Stimulated activated CD4-positive, alpha-beta T cell treated with anti-CD3 and anti-CD28 coated beads, Interleukin-15, amount 100 ng/mL, for 1 hour (primary cell): ENCODE measurements at places on chromosomes 11 and 22.

DNA sequence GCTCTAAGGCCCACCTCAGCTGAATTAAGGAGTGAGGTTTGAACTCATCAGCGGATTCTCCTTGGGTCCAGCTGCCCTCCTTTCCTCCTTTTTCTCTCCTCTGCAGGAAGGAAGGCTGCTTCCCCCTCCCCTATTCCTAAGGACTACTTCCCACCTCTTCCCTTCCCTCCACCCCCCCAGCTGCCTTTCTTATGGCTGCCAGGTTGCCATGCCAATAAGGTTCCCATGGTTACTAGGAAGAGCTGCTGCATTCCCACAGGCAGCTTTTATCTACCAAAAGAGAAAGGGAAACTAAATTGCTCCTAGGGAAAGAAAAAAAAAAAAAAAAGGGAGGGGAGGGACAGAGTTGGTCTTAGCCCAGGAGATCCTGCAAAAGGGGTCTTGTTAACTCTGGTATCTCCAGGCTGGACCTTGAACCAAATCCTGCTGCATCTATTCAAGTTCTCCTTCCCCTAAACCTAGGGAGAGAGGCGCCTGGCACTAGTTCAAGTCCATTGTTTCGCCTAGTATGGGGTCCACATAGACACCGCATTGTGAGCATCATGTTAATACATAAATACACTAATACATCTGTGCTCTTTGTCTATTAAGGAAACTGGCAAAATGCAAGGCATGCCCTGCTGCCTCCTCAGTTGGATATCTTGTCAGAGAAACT, 21.2 kb upstream of the FEZ1 start:
- no peak for DNase-seq

DNA sequence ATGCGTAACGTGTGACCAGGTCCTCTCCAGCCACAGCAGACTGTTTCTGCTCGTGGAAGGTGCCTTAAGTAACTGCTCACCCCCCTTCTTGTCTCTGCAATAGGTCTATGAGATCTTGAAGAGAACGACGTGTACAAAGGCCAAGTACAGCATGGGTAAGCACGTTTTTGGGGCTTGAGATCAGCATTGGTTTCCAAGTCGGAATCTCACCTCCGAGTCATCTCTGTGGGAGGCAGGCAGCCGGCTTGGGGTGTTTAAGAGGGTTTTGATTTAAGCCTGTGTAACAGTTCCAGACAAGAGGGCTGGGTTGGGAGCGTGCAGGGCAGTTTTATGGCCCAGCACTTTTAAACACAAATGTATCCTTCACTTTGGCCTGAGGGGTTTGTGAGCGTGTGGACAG, 30.1 kb downstream of the ANO1 start:
- no peak for DNase-seq

DNA sequence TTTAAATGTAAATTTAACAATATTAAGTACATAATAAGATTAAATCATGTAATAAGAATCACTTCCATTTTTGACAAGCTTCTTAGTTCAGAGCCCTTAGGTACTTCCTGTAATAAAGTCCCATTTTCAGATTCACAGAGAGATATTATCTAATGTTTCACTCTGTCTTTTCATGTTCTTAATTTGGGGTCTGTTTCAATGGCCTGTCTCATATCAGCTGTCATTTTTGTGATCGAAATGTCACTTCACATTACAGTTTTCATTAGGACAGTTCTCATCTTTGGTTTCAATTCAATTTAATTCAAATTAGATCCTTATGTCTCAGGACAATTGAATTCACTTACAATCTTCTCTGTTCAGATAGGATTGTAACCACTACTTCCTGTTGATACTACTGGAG, 22.6 kb upstream of the OLFML1 start:
- DNase-seq: no peak

DNA sequence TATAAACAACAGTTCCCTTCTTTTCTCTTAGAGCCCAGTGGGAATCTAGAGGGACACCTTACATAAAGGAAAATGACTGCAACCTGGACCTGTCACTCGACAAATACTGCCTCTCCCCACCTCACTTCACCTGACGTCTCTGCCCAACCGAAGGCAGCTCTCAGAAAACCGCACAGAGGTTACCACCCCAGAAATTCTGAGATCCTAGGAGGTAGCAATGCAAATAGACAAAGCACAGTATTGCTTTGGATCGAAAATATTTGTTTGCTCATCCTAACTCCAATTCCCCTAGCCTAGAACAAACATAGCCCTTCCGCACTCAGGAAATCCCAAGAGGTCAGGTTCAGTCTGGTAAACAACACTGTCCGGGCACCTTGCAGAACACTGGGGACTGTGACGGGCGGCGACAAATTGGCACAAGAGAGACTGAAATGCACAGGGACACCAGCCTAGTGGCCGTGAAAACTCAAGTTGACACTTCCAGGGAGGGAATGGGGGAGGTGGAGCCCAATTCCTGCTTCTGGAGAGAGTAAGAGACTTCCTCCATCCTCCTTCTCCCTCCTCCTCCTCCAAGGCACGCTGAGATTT, 420 bp upstream of the TRIM44 start:
- DNase-seq: no peak

DNA sequence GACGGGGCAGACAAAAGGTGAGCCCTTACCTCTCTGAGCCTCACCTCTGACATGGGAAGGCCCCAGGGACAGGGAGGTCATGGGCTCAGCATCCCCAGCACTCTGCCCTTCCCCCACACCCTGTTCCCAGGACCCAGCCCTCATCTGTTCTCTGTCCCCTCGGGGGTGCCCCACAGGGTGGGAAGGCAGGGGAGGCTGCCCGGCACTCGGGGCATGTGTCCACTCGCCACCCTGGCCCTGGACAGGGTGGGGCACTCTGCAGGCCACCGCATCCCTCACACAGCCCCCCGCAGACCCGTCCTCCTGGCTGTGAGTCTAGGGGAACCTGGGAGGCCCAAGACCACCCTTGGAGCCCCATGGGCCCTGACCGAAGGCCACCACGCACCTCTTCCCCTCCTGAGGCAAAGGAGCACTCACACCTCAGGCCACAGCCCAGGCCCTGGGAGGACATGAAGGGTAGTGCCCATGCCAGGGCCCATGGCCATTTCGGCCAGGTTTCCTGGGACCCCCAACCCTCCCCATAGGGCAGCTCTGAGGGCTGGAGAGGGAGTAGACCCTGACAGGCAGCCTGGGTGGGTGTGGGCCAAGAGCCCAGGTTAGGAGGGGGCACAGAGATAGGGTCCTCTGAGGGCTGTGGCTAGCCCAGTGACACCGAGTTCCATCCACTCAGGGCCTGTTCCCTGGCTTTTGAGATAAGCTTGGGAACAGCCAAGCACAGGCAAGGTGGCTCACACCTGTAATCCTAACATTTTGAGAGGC, 193.1 kb downstream of the IGLL1 start:
- no peak for DNase-seq

- no peak for DNase-seq
Measured at GRCh38 chr22:32708830-32709229, 92.7 kb upstream of the TIMP3 start.

DNA sequence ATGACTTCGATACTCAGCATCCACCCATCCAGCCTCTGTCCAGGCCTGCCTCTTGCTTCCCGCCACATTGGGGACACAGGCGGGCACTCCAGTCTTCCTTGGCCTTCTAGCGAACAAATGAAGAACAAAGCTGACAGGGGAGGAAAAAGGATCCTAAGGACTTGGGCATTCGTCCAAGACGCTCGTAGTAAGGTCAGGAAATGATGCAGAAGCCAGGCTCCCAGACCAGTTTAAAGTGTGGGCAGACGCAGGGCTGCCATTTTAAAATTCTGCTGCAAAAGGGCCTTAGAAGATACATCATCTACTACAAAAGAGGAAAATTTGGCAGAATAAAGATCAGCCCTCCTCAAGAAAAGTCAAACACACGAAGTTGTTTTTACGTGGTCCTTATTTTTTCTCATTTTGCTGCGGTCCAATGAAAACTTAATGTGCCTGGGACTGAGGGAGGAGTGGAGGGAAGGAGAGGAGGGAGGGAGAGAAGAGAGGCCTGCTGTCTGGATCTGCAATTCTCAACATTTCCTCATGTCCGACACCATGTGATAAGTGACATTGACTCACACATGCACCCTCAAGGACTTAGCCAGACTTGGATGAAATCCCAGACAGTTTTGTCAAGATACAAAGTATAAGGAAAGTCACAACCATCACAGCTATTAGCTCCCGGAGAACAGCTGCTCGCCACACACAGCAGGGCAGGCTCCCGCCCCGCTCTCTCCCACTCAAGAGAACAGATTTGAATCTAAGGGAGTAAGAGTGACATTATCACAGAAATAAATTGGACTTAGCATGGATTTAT, 5.7 kb downstream of the DNAL4 start:
- DNase-seq: no peak

DNA sequence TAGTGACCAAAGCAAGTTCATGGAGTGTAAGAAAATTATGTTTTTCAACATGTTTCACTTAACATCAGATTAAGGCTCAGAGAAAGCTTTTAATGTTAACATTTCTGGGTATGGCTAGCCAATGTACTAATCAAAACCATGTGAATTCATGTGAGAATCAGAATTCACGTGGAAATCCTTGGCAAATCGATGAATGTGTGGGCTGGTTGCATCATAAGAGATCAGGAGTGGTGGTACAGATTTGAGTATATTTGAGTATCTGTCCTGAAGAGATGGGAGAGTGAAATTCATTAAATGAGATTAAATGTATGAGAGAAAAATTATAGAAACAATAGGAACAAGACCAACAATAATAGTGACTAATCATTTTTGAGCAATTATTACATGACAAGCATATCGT, 638.6 kb upstream of the ANO5 start:
- no peak for DNase-seq

DNA sequence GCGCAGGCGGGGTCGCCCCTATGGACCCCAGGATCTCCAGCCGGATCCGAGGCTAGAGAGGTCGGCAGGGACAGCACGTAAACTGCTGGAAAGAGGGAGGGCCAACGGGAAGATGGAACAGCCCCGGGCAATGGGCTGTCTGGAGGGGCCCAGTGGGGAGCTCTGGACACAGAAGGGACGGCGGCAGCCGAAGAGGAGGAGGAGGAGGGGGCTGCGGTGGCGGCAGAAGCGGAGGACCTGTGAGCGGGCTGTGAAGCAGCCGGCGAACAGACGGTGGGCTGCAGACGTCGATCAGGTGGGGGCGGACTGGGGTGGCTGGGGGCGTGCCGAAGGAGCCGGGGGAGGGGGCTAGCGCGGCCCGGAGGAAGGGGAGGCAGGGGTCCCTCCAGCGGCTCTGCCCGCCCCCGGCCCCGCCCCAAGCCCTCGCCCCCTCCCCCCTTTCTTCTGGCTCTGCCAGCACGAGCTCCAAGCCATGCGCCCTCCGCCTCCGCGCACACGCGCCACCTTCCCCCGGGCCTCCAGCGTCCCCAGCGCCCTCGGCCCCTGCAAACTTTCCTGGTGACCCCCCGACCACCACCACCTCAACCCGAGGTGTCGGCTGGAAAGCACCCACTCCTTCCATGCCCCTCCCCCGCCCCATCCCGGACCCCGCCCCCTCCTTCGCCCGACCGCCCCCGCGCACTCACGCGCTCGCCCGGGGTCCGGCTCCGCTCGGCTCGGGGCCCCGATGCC, 432 bp downstream of the TNKS1BP1 start:
- no peak for DNase-seq
